ENCODE measurements at places on chromosomes 3 and 15.

- DNase-seq: no peak
Measured at GRCh38 chr3:49173116-49173791, 1.9 kb downstream of the KLHDC8B start.

DNA sequence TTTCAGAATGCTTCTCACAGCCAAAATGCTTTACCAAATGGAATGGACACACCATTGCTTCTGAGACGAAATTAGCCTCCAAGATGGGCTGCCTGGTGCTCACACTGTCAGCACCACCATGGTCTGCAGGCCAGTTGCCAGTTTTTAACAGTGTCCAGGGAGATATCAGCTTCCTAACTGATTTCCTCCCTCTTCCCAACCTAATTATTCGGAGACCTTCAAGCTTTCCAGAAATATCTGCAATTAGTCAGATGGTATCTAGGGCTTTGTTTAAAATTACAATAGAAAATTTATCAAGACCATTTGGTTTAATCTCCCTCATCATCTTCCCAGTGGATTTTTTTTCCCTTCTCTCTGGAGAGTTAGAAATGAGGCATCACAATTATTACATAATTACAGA lies 287.5 kb downstream of the ZPLD1 start:
- DNase-seq: no peak

DNA sequence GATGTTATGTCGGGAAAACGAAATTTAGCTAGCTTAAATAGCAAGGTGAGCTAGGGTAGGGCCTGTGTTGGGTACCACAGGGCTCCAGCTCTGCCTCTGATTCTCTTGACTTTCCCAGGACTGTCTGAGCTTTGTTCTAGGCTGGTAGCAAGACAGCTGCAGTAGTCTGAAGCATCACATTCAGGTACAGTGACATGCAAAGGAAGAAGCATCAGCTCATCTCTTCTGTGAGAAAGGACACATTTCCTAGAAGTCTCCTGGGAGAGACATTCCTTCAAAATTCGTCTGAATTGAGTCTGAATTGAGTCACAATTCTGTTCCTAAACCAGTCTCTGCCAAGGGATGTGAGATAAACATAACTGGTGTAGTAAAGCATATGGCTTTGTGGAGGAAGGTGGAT lies 8.5 kb upstream of the UBXN7 start:
- DNase-seq: no peak

DNA sequence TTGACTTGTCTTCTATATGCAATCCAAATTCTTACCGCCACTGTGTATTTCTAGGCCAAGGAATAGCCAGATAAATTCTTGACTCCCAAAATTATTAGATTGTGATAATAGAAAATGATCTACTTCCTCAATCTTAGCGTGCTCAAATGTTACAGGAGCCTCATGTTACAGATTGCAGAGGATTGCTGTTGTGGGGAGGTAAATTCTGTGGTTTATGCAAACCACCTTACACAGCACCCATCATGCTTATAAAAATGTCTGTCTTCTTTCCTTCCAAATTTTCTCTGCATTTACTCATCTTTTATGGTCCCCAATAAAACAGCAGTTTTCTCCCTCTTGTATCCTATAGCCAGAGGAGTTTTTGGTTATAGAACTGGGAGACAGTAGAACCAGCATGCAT lies 420.2 kb upstream of the ROBO1 start:
- DNase-seq: no peak

- no peak for DNase-seq
Measured at GRCh38 chr3:182438398-182438797, 354.9 kb upstream of the ATP11B start.

GRCh38 chr3:107268469-107268868 lies 108.8 kb upstream of the CCDC54 start:
- no peak for DNase-seq

GRCh38 chr15:28887339-28888174 lies 1.8 kb downstream of the APBA2 start:
- no peak for DNase-seq

- DNase-seq: no peak
Measured at GRCh38 chr3:149487598-149488197, 13.2 kb downstream of the TM4SF4 start.

All from GM13977 (cell line).